HT-29 (cell line): ENCODE measurements at places on chromosomes 6 and 20.

DNA sequence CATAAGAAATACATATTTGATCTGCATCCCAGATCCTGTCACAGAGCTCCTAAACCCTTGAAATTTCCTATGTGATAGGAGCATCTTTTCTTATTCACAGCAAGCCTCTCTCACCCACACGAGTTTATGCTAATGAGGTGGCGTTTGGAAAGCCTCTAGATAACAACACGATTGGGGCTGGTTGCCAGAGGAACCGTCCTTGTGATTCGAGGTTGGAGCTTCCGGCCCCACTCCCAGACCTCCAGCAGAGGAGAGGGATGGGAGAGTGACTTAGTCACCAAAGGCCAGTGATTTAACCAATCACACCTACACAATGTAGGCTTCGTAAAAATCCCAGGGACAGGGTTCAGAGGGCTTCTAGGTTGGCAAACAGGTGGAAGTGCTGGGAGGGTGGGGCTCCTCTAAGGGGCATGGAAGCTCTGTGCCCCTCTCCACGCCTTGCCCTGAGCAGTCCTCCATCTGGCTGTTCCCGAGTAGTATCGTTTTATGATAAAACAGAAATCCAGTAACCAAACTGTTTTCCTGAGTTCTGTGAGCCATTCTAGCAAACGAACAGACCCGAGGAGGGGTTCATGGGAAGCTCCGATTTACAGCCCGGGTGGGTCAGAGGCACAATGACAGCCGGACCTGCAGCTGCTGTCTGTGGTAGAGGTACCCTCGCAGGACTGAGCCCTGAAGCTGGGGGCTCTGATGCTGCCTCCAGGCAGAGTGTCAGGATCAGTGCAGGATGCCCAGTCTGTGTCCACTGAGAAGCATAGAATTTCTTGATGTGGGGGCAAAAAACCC, 238.1 kb upstream of the ARID1B start:
- no peak for DNase-seq

GRCh38 chr6:48541649-48542048, 430.7 kb upstream of the PTCHD4 start:
- DNase-seq: no peak

- DNase-seq: no peak
Measured at GRCh38 chr6:7201732-7202541, 94.2 kb downstream of the RREB1 start.

- DNase-seq: no peak
Measured at GRCh38 chr20:531608-532007, 12.0 kb downstream of the CSNK2A1 start.
